ENCODE measurements at places on chromosomes 11 and 22. TPM values are rescaled to one million over a fixed set of nuclear protein-coding genes. Genes with fewer than 3 reads are reported as not detected.

DNA sequence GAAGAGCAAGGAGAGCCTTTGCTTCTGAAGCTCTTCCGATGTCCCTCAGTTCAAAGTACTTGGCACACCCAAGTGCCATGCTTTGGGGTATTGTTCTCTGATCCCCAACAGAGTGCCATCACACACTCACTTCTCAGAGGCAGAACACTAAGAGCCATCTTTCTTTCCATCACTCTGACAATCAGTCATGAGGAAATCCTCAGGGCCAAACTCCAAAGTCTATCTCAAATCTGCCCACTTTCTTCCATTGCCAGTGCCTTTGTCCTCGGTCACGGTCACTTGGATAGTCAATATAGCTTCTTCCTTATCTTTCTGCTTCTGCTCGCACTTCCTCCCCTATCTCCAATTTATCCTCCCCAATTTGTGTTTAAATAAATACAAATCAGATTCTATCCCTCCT, 90.9 kb downstream of the ENTHD1 start:
- no peak for DNase-seq

DNA sequence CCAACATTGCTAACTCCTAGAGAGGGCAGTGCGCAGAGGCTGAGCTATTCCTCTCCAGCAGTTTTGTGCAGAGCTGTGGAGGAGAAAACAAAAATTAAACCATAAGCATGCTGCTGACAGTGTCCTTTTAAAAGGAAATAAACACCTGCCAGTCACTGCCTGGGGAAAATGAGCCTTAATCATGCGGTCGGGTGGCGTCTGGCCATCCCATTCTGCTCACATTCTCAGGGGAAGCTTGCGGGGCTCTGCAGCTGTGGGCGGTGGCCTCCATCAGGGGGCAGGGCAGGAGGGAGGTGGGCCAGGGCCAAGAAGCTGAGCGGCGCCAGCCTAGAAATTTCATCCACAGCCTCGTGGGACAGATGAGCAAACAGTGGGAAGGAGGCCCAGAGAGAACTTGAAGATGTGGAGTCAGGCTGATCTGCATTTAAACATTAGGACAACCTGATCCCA, 71.0 kb upstream of the TP53I11 start:
- DNase-seq = peak; percentile 82

EMID1 gene
- 8.4 TPM for polyA plus RNA-seq

- DNase-seq = no peak
These were observed 2.7 kb downstream of the RNASEH2C start for GRCh38 chr11:65717906-65718305.

DNA sequence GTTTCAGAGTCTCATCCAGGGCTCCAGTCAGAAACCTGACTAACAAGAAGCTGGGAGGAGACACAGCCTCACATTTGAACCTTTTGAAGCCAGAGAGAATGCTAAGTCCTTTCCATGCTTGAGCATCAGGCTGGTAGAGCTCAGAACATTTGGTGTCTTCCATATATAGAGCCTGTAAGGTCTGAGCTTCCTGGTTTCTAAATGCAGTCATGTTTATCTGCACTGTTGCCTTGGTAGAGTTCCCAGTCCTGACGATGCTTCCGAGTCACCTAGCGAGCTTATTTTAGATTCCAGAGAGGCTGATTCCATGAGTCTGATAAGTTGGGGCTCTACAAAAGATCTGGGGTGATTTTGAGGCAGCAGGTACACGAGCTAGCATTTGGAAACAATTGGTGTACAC, 68.4 kb upstream of the SORL1 start:
- no peak for DNase-seq

SLC5A12 gene
- 0.03 TPM for polyA plus RNA-seq

DNA sequence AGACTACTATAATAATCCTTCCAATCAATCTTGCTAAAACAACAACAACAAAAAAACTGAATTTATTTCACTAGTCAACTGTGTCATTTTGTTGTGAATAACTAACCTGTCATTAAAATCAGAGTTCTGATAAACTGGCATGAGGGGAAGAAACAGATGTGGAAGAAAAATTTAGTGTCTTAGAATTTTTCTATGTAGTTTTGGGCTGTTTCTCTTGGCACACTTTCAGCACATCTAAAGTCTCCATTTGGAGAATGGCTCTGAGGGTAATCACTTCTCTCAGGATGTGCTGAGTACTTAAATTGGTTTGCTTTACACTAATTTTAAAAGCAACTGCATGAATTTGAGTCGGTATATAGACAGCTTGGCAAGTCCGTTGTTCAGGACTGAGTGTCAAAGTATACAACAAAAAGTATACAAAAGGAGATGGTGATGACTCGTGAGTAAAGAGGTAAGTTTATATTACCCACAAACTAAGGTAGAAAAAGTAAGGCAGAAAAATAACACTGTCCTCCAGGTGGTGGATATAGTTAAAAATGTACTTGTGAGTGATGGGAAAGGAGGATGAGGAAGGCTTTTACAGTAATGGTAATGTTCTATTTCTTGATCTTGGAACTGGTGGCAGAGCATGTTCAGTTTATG, 10.2 kb downstream of the HTATIP2 start:
- no peak for DNase-seq

DNA sequence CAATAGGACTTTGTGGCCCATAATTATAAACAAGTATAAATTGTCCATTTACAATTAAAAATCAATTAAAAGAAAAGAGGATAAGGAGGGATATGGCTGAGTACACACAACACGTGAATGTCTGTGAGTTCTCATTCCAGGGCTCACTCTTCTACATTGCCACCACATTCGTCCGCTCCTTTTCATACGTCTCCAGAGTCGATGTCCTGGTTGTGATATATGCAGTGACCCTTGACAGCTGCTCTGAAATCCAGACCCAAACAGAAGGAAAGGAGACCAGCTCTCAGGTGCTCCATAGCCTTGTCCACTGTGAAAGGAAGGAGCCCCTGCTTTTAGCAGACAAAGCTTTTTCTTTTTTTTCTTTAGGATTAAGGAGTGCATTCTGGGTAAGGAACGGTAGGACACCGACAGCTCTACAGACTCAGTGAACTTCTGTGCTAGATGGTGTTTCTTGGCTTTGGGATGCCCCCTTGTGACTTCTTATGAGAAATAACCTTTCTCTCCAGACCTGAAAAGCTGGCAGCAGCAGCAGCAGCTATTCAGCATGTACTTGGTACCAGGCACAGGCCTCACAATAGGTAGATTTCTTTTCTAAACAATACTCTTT, 19.7 kb upstream of the DNAJB13 start:
- no peak for DNase-seq

- no peak for DNase-seq
These were observed 6.6 kb downstream of the RIC8A start for GRCh38 chr11:214083-214482.

CYP2R1 gene
- polyA plus RNA-seq = 11.4 TPM

AIFM3 gene
- polyA plus RNA-seq = 0.45 TPM

DNA sequence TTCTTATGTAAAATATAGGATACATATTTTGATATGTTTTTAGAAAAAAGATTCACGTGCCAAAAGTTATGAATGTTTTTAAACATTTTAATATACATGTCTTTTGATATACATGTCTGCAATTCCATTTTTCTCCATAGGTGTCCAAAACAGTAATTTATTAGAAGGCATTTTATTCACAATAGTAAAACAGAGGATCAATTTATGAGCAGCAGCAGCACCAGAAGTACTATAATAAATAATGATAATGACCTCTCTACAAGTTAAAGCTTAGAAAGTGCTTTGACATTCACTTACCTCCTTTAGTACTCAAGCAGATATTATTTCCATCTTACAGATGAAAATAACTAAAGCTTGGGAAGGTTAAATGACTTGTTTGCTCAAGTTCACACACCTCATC, 96.7 kb upstream of the DBX1 start:
- DNase-seq = no peak

C11orf97 gene
- not detected for polyA plus RNA-seq

DNA sequence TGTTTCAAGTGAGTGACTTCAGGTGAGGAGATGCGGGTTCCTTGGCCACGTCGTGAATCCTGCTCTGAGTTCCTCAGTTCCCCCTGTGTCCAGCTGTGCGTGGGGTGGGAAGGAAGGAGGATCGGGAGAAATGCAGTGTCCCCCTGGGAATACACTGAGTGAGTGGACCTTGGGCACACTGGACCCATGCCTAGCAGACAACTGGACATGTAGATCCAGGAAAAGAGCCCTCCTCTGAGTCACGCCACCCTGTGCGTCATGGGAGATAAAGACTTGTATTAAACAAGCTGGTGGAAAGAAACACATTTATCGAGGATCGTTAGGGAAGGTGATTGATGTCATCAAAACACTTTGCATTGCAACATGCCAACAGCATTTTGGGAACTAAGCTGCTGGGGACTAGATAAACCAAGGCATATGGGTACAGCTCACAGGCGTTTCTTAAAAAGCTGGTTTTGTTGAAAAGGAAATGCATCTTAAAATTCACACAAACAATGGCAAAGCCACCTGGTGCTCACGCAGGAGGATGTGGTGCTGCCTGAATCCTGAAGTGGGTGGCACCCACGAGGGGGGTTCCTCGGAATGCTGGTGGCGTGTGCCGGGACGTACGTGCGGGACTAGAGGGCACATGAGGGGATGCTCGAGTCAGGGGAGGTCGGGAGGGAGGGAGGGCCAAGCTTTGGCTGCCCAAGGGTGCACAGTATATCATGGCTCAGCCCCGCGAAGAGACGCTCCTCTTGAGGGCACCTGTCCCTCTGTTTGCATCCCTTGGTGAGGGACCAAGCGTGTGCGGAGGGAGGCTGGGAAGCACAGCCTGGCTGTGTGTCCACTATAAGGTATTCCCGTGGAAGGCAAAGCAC, 303.5 kb downstream of the TBC1D22A start:
- no peak for DNase-seq

GRCh38 chr22:30806391-30806861, 111.8 kb downstream of the OSBP2 start:
- no peak for DNase-seq

- peak; percentile 47 for DNase-seq
These were observed at the start of gene NCR3LG1 for GRCh38 chr11:17351510-17352176. Gene NCR3LG1, plus strand, starts transcription at chr11:17351800. Its CDS starts 170 bp downstream, at chr11:17351970.

KCNA4 gene
- 0.25 TPM for polyA plus RNA-seq

BTG4 gene
- not detected for polyA plus RNA-seq

GRCh38 chr22:19466848-19467752, 11.9 kb downstream of the UFD1 start:
- DNase-seq = no peak

GRCh38 chr11:112321501-112322172, 61.0 kb upstream of the PLET1 start:
- no peak for DNase-seq

- DNase-seq = no peak
These were observed 526.3 kb upstream of the RAG2 start for GRCh38 chr11:37124384-37124783.

DNA sequence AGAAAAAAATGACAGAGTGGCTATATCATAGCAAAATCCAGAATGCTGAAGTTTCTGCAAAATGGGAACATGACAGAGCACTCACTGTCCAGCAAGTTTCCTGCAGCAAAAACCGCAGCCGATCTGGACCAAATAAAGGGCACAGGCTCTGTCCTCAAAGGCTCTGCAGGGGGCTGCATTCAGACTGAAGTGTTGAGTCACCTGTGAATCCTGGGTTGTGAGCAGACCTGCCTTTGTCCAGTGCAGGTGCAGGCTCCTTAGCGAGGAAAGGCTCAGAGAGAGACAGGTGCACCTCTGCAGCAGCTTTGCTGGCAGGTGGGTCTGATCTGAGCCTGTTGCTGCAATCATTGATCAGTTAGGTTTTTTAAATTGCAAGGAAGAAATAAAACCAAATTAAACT, 29.3 kb upstream of the NFAM1 start:
- DNase-seq = no peak
